ENCODE measurements at places on chromosomes 2 and 18. TPM values are rescaled to one million over a fixed set of nuclear protein-coding genes. Genes with fewer than 3 reads are reported as not detected.

CDK15 gene
- total RNA-seq, result not detected

FBXO48 gene
- total RNA-seq, result 1.3 TPM

PSMD14 gene
- 86.4 TPM for total RNA-seq

COL5A2 gene
- 10.5 TPM for total RNA-seq

PKDCC gene
- 134 TPM for total RNA-seq

MYO3B gene
- total RNA-seq, result 0.63 TPM

FKBP7 gene
- 4.5 TPM for total RNA-seq

KIAA2012 gene
- total RNA-seq, result not detected

CYS1 gene
- 0.07 TPM for total RNA-seq

KCNIP3 gene
- total RNA-seq, result 1.5 TPM

AQP12A gene
- not detected for total RNA-seq

GCKR gene
- 0.33 TPM for total RNA-seq

GPC1 gene
- total RNA-seq, result 39.4 TPM

RBFA gene
- 42.5 TPM for total RNA-seq

FHL2 gene
- total RNA-seq, result 36.9 TPM

IL18R1 gene
- total RNA-seq, result not detected

TET3 gene
- 24.7 TPM for total RNA-seq

FSHR gene
- not detected for total RNA-seq

STK39 gene
- 22.1 TPM for total RNA-seq

NTSR2 gene
- total RNA-seq, result not detected

CACNB4 gene
- total RNA-seq, result 1.4 TPM

CDC42EP3 gene
- total RNA-seq, result 58.3 TPM

Measured in H9 (cell line).